NT2/D1 (cell line): ENCODE measurements at places on chromosomes 2 and 18.
A peak's percentile ranks its signal among the peaks of the same experiment; 100 is the strongest.

GRCh38 chr2:218186355-218186766, 19.6 kb upstream of the CXCR1 start:
- DNase-seq, result peak; percentile 55

- DNase-seq, result no peak
These were observed 23.6 kb downstream of the MPPE1 start for GRCh38 chr18:11884396-11885030.

DNA sequence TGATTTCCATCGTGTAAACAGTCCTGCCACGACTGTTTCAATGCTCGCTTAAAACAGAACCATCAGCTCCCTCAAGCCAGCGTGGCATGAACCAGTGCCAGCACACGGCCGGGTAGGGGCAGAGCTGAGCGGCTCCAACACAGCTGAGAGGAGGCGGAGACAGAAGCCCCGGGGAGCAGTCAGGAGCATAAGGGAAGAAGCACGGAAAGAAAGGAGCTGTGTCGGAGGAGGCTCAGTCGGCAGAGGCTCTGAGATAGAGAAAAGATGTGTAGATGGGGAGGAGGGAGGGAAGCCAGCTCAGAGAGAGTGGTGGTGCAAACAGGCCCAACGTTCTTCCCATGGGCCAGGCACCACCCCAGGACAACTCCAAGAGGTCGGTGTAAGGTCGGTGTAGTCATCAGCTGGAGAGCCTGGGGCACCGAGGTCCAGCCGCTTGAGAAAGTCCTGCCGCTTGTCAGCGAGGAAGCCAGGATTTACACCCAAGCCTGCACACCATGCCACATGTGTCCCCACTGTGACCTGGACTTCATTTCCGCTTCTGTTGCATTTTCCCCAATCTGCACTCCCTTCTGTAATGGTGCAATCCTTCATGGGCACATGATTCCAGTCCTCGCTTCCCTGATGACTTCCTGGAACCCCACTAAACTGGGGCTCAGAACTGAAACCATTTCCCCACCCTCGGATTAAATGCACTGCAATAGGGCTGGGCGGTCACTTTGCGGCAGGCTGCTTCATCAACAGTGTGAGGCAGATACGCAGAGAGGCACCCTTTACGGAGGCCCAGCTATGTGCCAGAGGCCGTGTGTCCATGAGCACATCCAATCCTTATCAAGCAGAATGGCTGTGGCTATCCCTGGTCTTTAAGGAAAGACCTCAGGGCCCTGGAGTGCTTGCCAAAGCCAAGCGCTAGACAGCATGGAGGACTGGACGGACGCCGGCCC, 43.5 kb downstream of the CYP27C1 start:
- DNase-seq, result no peak

- DNase-seq, result no peak
These were observed 7.3 kb downstream of the XRCC5 start for GRCh38 chr2:216116418-216116817.

DNA sequence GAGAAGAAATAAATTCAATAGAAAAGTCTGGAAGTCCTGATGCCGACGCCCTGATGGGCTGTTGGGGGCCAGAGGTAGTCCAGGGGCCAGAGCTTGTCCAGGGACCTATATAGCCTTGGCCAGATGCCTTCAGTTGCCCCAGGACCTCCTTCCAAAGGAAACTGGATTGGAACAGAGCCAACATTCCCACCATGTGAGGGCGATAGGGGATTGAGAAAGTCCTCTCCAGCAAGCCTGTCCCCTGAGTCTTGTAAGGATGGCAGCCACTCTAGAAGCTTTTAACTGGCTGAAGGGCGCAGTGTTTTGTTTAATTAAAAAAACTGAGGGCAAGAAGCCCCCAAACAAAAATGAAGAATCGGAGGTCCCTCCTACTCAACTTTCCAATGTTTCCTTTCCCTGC, 54.9 kb upstream of the CDCA7 start:
- no peak for DNase-seq

DNA sequence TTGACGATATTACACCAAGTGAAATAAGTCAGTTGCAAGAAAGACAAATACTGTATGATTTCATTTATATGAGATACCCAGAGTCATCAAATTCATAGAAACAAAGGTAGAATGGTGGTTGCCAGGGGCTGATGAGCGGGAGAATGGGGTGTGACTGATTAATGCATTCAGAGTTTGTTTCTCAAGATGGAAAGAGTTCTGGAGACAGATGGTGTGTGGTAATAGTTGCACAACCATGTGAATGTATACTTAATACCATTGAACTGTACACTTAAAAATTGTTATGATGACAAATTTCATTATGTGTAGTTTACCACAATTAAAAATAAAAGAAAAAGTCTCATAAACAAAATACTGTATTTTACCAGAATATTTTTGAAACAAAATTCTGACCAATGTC, 117.3 kb downstream of the PIGN start:
- no peak for DNase-seq
